ENCODE measurements at places on chromosomes 3 and 15.

GRCh38 chr3:129974564-129974832 is at the start of gene TRH:
TRH (plus strand) TSS chr3:129974720; CDS start chr3:129975817, 1,097 bp downstream.
- no peak for DNase-seq

- no peak for DNase-seq
Observed at GRCh38 chr3:85560088-85560785, 601.4 kb downstream of the CADM2 start.

DNA sequence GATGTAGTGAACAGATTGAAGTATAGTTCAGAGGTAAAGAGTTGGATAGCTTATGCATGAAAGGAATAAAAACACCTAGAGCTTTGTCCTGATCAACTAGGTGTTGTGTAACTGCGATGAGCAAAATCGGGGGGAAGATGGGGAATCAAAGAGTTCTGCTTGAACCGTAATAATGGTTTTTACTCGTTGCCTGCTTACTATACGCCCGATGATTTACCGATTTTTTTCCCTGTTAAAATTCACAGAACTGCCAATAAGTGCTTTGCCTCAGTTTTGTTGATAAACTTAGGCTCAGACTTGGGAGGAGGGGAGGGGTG is 783 bp upstream of the DNAJB11 start:
- DNase-seq: no peak

- no peak for DNase-seq
Observed at GRCh38 chr3:61687206-61687605, 125.8 kb downstream of the PTPRG start.

- peak; percentile 41 for DNase-seq
Observed at GRCh38 chr3:138442433-138442832, 8.0 kb downstream of the ESYT3 start.

- DNase-seq: peak; percentile 28
Observed at GRCh38 chr15:44550256-44550655, 13.3 kb downstream of the EIF3J start.

- peak; percentile 80 for DNase-seq
Observed at GRCh38 chr15:44296625-44297524, 8.4 kb downstream of the GOLM2 start.

DNA sequence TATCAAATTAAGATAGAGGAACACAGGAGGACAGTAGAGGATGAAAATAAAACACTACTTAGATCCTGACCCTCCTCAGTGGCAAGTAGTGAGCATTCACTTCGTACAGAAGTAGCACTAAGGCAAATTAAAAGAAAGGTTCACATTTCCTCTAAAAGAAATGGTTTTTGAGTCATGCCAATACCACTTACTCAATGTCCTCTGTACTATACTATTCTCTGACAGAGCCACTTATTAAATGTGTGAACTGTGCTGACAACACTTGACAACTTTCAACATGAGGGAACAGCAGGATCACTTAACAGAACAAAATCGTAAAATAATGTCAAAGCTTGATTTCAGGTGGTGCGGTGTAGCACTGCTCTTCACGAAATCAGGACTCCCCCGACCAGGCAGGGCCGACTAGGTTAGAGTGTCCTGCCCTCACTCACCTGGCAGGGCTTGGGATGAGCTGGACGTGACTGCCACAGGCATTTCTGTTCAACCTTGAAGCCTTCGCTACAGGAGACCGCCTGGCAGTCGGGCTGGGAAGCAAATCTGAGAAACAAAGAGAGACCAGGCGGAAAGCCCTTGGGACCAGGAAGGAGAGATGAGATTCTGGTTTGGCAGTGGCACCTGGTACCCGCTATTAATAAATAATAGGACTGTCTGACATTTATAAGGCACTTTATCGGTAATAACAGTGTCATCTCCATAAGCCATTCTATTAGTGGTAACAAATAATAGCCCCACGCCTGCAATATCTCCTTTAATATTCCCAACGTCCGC is 611 bp upstream of the SLC27A2 start:
- DNase-seq: no peak

All from suppressor macrophage treated with lipopolysaccharide for 4 hours (primary cell).